ENCODE measurements at places on chromosomes 5 and 9.

DNA sequence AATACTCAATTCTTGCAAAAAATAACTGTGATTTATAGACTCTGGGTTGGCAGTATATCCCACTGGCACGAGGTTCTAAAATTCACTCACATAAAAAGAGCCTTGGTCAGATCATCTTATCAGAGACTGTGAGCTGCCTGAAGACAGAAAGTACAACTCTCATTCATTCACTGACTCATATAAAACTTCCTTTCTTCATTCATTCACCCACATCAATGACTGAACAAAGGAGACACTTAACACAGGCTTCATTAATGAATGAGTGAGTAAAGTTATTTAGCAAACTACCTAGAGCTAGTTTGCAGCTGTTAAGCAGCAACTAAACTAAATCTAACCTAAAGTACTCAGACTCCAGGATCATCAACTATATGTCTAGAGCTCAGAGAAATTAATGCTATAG, 214.7 kb downstream of the DENND1A start:
- no peak for DNase-seq

GRCh38 chr5:2565147-2565546, 186.3 kb downstream of the IRX2 start:
- no peak for DNase-seq

- no peak for DNase-seq
These were observed 198.3 kb downstream of the KCTD16 start for GRCh38 chr5:144369006-144369405.

DNA sequence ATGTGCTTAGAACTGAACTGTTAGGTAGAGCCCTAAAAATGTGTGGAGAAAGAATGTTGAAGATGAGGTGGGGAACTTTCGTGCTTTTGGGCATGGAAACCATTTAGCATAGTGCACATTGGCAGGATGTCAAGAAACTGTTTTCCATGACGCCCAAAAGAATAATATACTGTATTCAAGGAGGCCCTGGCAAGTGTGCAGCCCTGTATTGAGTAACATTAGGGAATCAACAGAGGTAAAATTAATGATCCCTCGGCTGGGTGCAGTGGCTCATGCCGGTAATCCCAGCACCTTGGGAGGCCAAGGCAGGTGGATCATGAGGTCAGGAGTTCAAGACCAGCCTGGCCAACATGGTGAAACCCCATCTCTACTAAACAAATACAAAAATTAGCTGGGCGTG, 20.9 kb upstream of the PLIN2 start:
- DNase-seq = no peak

DNA sequence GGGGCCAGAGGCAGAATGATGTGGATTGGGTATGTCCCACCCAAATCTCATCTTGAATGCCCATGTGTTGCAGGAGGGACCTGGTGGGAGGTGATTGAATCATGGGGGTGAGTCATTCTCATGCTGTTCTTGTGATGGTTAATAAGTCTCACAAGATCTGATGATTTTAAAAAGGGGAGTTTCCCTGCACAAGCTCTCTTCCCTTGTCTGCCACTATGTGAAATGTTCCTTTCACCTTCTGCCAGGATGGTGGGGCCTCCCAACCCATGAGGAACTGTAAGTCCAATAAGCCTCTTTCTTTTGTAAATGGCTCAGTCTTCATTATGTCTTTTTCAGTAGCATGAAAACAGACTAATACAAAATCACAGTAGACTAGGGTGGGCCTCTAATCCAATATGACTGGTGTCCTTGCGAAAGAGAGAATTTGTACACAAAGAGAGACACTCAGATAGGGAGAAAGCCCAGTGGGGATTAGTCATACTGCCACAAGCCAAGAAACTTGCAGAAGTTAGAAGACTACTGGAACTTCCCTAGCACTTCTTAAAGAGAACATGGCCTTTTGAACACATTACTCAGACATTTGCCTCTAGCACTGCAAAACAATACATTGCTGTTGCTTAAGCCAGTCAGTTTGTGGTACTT, 68.4 kb downstream of the ANXA1 start:
- peak; percentile 68 for DNase-seq

- peak; percentile 51 for DNase-seq
These were observed 1.5 kb upstream of the PHF19 start for GRCh38 chr9:120878188-120879130.

- no peak for DNase-seq
These were observed 113.3 kb downstream of the OSTF1 start for GRCh38 chr9:75201480-75202209.

DNA sequence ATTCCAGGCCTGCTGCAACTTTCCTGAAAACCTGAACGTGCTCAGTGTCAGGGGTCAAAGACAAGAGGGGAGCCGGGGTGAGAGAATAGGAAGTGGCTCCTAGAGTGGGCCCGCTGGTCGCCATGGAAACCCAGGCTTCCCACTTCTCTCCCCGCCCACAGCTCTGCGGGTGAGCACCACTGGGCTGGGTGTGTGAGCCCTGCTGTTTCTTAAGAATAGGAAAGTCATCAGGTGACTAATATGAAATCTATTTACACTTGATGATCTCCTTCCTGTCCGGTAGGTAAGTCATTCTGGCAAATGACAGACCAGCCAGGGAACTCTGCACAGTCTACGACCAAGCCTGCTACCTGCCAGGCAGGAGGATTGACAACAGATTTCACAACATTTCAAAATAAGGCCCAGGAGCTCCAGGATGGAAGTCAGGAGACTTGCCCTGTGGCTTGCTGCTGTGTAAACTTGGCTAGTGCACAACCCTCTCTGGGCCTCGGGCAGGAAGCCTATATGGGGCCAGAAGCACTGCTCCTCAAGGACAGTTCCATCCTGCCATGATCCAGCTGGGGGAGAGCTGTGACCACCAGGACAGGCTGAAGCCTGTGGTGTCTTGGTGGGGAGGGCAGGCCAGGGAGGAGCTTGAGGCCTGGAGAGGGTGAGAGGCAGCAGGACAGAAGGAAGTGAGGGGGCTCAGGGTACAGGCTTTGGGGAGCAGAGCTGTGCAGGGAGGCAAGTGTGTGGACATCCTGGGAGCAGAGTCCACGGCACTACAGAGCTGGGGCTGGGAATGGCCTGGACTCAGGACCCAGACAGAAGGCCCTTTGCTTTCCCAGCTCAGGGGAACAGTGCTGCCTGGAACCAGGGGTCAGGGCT, 60.6 kb downstream of the SHB start:
- peak; percentile 82 for DNase-seq

DNA sequence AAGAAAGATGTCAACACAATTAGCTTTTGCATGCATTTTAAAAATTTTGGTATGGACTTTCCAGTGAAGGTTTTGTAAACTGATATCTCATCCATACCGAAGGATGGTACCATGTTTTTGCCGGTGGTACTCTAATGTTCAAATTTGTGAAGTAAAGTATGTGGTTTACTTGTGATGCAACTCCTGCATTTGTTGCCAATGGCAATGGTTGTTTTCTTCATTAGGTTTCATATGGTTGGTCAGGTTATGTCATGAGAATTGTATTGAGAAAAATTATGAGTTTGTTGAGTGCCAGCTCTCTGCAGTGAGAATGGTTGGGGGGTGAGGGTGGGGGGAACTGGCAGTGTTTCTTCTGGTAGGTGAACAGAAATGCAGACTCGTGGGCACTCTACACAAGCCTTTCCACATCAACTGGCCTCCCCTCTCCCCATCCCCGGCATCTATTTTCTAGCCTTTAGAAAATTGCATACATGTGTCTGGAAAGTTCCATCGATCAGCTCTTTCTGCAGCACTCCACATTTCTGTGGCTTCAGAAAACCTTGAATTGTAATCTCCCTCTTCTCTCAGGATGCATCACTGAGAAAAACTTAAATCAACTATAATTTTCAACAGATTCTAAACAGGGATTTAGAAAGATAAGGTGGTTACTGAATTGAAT, 107.7 kb downstream of the PDE4D start:
- no peak for DNase-seq

GRCh38 chr9:26975728-26976707, 19.8 kb downstream of the IFT74 start:
- peak; percentile 73 for DNase-seq

Data from NB4 (cell line).